MV-4-11 (cell line): ENCODE measurements at places on chromosomes 12 and 14.

DNA sequence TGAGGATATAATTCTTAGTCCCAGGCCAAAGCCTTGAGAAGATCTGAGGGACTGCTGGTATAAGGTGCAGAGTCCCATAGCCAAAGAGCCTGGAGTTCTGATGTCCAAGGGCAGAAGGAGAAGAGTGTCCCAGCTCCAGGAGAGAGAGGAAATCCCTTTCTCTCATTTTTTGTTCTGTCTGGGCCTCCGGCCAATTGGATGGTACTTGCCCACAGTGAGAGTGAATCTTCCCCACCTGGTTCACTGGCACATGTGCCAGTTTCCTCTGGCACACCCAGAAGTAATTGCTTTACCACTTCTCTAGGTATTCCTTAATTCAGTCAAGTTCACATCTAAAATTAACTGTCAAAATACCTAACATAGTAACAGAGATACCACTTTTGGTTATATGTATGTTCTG lies 15.3 kb downstream of the ARID4A start:
- no peak for DNase-seq

DNA sequence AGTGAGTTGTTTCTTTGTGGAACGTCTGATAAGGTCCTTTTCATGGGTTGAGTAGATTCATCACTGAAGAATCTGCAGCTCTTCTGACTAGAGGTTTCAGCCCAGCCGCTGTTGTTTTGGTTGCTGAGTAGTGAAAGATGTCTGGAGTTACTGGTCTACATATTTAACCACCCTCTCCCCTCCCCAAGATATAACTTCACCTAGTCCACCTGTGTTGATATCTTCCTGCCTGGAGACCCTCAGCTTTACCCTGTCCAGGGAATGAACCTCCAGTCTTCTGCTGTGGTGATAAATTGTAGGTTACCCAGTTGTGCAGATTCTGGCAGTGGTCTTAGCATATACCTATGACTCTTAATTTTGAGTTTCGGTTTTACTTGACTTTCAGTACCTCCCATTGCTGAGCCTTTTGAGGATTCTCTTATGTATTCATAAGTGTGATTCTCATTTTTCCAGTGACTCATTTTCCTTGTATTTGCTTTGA lies 62.9 kb downstream of the CCDC91 start:
- no peak for DNase-seq

GRCh38 chr12:47648056-47648579 lies 57.7 kb downstream of the RPAP3 start:
- DNase-seq = no peak

DNA sequence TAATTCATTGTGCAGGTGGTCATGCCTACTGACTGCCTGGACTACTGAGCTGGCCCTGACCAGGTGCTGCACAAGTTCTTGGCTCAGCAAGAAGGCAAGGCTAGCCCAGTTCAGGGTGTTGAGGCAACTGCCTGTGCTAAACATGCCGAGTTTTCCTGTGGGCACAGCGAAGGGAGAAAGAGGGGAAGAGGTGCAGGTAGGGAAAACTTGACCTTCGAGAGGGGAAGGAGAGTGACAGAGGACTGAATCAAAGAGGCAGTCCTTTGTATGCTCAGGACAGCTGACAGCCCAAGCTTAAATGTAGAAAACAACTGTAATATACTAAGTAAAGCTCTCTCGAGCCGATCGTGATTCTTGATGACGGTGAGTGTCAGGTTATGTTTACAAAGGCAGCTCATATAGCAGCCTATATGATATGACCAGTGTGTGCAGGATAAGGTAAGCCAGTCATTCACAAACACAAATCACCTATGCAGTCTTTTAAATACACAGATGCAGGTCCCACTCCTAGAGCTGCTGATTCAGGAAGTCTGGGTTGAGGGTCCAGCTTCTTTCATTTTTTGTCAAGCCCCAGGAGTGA lies 2.6 kb downstream of the IRAK3 start:
- no peak for DNase-seq

- DNase-seq = no peak
Observed at GRCh38 chr14:89382901-89383845, 33.9 kb downstream of the FOXN3 start.

DNA sequence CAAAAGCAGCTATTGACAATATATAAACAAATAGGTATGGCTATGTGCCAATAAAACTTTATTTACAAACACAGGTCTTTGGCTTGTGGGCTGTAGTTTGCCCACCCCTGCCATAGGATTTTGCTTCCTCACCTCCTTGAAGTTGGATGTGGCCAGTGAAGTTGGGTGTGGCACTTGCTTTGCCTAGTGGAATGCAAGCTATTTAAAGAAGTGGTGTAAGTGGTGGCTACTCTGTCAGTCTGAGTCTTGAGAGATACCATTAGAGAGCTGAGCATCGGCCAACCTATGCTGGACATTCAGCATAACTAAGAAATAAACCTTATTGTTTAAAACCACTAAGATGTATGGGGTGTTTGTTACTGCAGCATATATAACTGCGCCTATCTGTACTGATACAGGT lies 321.3 kb downstream of the RGS6 start:
- DNase-seq = no peak

DNA sequence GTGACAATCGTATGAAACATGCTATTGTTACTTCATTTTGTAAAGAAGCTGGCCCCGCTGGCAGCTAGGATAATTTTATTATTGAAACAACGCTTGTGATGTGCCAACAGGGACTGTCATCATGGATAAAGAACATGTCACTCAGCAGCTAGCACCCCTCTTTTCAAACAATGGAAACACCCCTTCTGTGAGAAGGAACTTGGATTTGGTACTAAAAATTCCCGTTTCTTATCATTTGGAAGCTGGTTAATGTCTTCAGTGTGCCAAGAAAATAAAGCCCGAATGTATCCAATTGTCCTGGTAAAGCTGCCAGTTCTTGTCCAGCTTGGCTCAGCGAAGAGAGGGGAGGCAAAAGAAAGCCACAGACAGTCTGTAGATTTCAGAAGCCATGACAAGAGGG lies 186.6 kb downstream of the PHLDA1 start:
- DNase-seq = no peak
